ENCODE measurements at places on chromosomes 1 and 21. TPM values are rescaled to one million over a fixed set of nuclear protein-coding genes. Genes with fewer than 3 reads are reported as not detected.

Gene PPIAL4G
- total RNA-seq, result 0.09 TPM

Gene TCEA3
- total RNA-seq, result 4.0 TPM

Gene UBE2U
- not detected for total RNA-seq

Gene SLC37A1
- total RNA-seq, result 24.2 TPM

DNA sequence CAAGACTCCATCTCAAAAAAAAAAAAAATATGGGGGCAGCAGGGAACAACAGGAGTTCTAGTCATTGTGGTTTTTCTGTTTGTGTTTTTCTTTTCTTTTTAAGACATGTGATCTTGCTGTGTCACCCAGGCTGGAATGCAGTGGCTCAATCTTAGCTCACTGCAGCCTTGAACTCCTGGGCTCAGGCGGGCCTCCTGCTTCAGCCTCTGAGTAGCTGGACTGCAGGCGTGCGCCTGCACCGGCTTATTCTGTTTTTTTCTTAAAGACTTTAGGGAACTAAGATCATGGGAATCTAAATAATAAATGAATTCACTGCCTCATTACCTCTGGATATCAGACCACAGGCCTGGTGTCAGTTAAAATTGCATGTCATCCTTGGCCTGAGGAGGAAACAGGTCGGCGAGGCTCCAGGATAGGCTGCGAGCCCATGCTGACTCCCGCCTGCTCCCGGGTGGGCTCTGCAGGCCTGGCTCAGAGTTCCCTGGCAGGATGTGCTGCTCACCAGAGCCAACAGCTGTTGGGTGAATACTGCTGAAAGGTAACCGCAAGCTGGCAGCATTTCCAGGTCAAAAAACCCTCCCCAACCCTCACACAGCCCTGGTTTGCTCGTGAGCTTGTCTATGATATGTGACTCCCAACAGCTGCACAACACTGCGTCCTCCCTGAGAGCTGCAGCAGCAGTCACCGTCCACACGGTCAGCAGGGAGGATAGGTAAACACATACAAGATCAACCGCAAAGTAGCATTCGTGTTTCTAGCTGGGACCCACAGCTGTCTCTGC is 58.1 kb downstream of the SCCPDH start:
- DNase-seq, result peak; percentile 44
- peaks cover 4% of the 10 kb centered on the region for H3K36me3 ChIP-seq
- no peaks in the 10 kb centered on the region for H3K27me3 ChIP-seq
- H3K4me3 ChIP-seq, result no peak overlapping the region
- H3K4me1 ChIP-seq, result no peaks in the 10 kb centered on the region

- peak; percentile 46 for DNase-seq
- H3K27ac ChIP-seq, result no peak overlapping the region
- no peak overlapping the region for H3K4me3 ChIP-seq
- peaks cover 6% of the 10 kb centered on the region for H3K4me1 ChIP-seq
Measured at GRCh38 chr21:46110499-46111192, 12.7 kb downstream of the COL6A2 start.

- peaks cover 14% of the 10 kb centered on the region for H3K27me3 ChIP-seq
- no peak overlapping the region for H3K27ac ChIP-seq
- no peak for DNase-seq
- no peaks in the 10 kb centered on the region for H3K36me3 ChIP-seq
Measured at GRCh38 chr1:229231754-229232119, 39.2 kb upstream of the RAB4A start.

- no peak overlapping the region for H3K4me3 ChIP-seq
- peaks cover 11% of the 10 kb centered on the region for H3K36me3 ChIP-seq
- DNase-seq, result no peak
- H3K27ac ChIP-seq, result no peak overlapping the region
- no peaks in the 10 kb centered on the region for H3K4me1 ChIP-seq
Measured at GRCh38 chr21:41815652-41816582, 49.1 kb upstream of the RIPK4 start.

GRCh38 chr1:61604261-61604660 is 120.7 kb downstream of the TM2D1 start:
- H3K36me3 ChIP-seq, result no peaks in the 10 kb centered on the region
- H3K4me3 ChIP-seq, result no peak overlapping the region
- H3K27ac ChIP-seq, result no peak overlapping the region

GRCh38 chr1:28136169-28136921 is 40.1 kb downstream of the PTAFR start:
- H3K36me3 ChIP-seq, result no peaks in the 10 kb centered on the region
- no peak overlapping the region for H3K27ac ChIP-seq
- no peak for DNase-seq
- H3K4me1 ChIP-seq, result no peaks in the 10 kb centered on the region
- H3K4me3 ChIP-seq, result no peak overlapping the region

- no peaks in the 10 kb centered on the region for H3K27me3 ChIP-seq
- no peak for DNase-seq
- no peak overlapping the region for H3K27ac ChIP-seq
- H3K4me1 ChIP-seq, result no peaks in the 10 kb centered on the region
- H3K36me3 ChIP-seq, result peaks cover 33% of the 10 kb centered on the region
Measured at GRCh38 chr1:6824665-6825368, 39.6 kb downstream of the CAMTA1 start.

DNA sequence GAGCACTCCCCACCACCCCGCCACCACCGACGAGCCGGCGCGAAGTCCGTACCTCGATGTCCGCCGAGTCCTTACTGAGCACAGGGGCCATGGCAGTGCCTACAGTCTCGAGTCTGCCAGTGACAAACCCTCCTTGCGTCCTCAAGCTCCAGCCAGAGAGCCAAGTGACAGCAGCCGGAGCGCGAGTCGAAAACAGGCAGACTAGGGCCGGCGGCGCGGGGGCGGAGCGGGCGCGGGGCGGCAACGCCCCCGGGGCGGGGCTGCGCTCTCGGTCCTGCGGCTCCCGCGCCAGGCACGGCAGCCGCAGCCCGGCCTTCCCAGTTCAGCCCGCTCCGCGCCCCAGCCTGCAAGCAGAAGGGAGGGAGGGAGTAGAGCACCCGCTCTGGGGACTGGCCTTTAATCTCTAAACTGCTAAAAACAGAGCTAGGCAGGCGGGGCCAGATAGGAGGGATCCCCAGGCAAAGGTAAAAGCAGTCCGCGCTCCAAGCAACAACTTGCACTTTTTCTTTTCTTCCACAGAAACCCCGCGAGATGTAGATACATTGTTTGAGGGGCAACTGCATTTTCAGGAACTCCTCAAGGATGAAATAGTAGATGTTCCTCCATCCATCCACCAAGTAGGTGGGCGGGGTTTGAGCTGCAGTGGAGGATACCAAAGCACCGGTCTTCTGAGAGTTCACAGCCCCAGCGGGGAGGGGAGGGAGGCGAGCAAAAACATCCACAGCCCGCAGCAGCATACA is at the start of gene DPYD:
DPYD (minus strand) TSS at position 203 of the 740 bp plus-strand sequence; CDS start at position 91, 112 bp downstream.
- peaks cover 6% of the 10 kb centered on the region for H3K4me1 ChIP-seq
- H3K27ac ChIP-seq, result peak within 1 kb of the TSS; percentile 88
- H3K36me3 ChIP-seq, result no peaks in the 10 kb centered on the region
- no peaks in the 10 kb centered on the region for H3K27me3 ChIP-seq
- H3K4me3 ChIP-seq, result peak within 1 kb of the TSS; percentile 94

DNA sequence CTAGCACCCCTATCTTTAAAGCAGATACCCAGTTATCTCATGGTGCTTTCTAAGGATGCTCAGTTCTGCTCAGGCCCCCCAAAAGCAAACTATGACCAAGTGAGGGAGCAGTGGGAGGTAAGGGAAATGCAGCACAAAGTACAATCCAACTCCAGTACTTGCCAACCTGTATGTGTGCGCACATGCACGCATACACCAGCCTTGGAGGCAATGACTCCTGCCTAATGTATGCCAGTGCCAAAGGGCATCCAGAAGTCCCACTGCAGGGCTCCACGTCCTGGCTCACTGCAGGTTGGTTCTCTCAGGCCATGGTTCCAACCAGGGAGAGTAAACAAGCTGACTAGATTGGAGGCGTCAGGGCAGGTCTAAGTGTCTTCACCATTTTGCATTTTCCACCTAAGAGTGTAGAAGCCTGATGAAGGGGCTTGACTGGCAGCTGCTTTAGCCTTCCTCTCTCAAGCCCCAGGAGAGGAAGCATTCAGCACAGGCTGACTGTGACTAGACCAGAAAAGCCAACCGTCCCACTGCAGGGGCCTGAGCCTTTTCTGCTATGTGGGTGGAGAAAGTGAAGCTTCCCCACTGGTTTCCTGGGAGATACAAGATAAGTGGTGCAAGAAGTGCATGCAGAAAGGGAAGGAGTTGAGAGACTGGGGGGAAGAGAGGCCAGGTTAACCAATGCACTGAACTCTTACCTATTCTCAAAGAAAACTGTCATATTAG is 7.7 kb downstream of the AMIGO1 start:
- DNase-seq, result no peak
- no peaks in the 10 kb centered on the region for H3K36me3 ChIP-seq
- H3K4me3 ChIP-seq, result no peak overlapping the region

DNA sequence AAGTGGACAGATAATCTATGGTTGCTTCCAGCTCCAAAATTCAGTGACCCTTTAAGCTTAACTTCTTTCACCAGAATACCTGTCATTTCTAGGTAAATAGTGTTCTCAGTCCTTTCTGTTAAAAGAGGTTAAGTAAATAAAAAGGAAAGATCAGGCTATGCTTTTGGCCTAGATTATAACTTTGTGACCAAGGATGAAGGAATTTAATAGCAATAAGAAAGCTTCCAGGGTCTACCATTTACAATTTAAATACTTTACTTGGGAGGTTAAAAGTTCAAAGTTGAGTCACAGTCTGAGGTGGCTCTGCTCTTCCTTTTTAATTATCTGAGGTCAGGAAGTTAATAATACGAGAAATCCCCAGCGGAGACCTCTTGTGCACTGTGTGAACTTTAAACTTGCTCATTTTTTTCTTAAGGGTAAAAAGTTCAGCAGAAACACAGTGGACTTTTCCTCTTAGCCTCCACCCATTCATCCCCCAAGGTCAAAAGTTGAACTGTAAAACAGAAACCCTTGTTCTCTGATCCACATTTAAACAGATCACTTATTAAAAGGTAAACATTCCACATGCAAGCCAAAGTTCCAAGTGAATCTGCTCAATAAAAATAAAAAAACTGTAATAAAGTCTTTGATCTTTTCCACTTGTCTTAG is 187.1 kb downstream of the NRIP1 start:
- H3K36me3 ChIP-seq, result no peaks in the 10 kb centered on the region
- no peaks in the 10 kb centered on the region for H3K27me3 ChIP-seq
- H3K4me3 ChIP-seq, result no peak overlapping the region
- peaks cover 4% of the 10 kb centered on the region for H3K4me1 ChIP-seq
- DNase-seq, result no peak
- no peak overlapping the region for H3K27ac ChIP-seq

DNA sequence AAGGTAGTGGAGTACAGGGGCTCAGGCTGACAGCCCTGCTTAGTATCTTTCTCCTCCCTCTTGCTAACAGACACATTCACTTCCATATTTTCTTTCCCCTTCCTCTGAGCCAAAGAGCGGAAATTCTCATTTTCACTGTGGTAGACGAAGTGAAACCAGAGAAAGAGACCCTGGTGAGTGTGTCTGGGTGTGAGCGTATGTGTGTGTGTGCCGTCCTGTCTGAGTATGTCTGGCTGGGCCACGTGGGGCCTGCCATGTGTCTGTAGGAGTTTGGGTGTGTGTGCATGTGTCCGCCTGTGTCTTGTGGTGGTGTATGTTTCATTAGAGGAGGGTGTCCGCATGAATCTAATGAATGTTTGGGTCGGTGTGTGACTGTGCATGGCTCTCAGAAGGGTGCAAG is 1.7 kb downstream of the COL8A2 start:
- H3K4me1 ChIP-seq, result no peaks in the 10 kb centered on the region
- H3K4me3 ChIP-seq, result no peak overlapping the region
- H3K27ac ChIP-seq, result no peak overlapping the region
- DNase-seq, result no peak

DNA sequence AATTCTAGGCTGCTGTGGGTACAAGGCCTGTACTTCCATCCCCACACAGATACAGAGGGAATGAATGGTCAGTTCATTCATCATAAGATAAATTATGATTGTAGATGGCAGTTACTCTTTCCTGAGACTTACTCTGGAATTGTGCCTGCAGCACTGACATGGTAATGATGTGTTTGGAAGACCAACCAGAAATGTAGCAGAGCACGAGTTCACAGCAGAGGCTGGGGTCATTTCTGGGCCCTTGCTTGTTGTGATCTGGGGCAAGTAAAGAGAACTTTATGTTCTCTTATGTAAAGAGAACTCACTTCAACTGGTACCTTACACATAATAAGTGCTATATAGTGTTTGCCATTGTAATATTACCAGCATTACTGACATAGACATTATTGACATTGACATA is 411.9 kb downstream of the NTNG1 start:
- no peak overlapping the region for H3K4me3 ChIP-seq
- H3K36me3 ChIP-seq, result no peaks in the 10 kb centered on the region
- no peaks in the 10 kb centered on the region for H3K4me1 ChIP-seq
- no peaks in the 10 kb centered on the region for H3K27me3 ChIP-seq

- no peaks in the 10 kb centered on the region for H3K4me1 ChIP-seq
- no peaks in the 10 kb centered on the region for H3K27me3 ChIP-seq
- H3K27ac ChIP-seq, result no peak overlapping the region
- DNase-seq, result no peak
Measured at GRCh38 chr1:174702011-174702410, 254.2 kb downstream of the GPR52 start.

- no peaks in the 10 kb centered on the region for H3K36me3 ChIP-seq
- H3K27me3 ChIP-seq, result no peaks in the 10 kb centered on the region
- no peak for DNase-seq
Measured at GRCh38 chr1:72365693-72366092, 83.4 kb upstream of the NEGR1 start.

- no peak overlapping the region for H3K27ac ChIP-seq
- H3K4me3 ChIP-seq, result no peak overlapping the region
- H3K4me1 ChIP-seq, result peaks cover 3% of the 10 kb centered on the region
- DNase-seq, result no peak
- no peaks in the 10 kb centered on the region for H3K27me3 ChIP-seq
- H3K36me3 ChIP-seq, result no peaks in the 10 kb centered on the region
Measured at GRCh38 chr1:195462646-195463045, 1145.6 kb downstream of the KCNT2 start.

DNA sequence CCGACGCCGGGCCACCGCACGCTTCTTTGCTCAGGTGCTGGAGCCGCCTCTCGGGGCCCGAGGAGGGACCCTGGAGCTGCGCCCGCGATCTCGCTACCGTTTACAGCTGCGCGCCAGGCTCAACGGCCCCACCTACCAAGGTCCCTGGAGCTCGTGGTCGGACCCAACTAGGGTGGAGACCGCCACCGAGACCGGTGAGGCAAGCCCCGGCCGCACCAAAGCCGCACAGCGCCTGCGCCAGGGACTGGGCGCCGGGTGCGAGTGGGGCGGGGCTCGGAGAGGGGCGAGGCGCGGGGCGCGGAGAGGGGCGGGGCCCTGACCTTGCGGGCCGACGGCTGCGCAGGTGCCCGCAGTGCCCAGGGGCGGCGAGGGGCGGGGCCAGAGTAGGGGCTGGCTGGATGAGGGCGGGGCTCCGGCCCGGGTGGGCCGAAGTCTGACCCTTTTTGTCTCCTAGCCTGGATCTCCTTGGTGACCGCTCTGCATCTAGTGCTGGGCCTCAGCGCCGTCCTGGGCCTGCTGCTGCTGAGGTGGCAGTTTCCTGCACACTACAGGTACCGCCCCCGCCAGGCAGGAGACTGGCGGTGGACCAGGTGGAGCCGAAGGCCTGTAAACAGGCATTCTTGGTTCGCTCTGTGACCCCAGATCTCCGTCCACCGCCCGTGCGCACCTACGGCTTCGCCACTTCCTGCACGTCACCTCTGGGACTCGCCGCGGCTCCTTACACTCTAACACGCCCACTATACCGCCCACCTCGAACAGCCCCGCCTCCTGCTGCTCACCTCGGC is 9.8 kb upstream of the CDC20 start:
- H3K27ac ChIP-seq, result peak overlapping the region; percentile 92
- DNase-seq, result peak; percentile 98
- H3K27me3 ChIP-seq, result peaks cover 6% of the 10 kb centered on the region
- H3K4me1 ChIP-seq, result peaks cover 12% of the 10 kb centered on the region
- no peaks in the 10 kb centered on the region for H3K36me3 ChIP-seq

GRCh38 chr1:201355471-201355870 is 22.0 kb downstream of the TNNT2 start:
- H3K4me1 ChIP-seq, result no peaks in the 10 kb centered on the region
- no peak overlapping the region for H3K4me3 ChIP-seq
- H3K27me3 ChIP-seq, result no peaks in the 10 kb centered on the region
- DNase-seq, result peak; percentile 35
- no peaks in the 10 kb centered on the region for H3K36me3 ChIP-seq
- H3K27ac ChIP-seq, result no peak overlapping the region
